ENCODE measurements at places on chromosomes 16 and 17. TPM values are rescaled to one million over a fixed set of nuclear protein-coding genes. Genes with fewer than 3 reads are reported as not detected.

- DNase-seq = no peak
These were observed 11.3 kb downstream of the TBC1D16 start for GRCh38 chr17:80024206-80024972.

GRCh38 chr16:53865494-53865863 is 161.5 kb downstream of the FTO start:
- DNase-seq = no peak

- peak; percentile 96 for DNase-seq
These were observed at the start of gene GLG1 for GRCh38 chr16:74606521-74607309. Gene GLG1 (minus strand): TSS chr16:74607114. CDS start chr16:74607094, 20 bp downstream.

- no peak for DNase-seq
These were observed 6.1 kb upstream of the ITGAM start for GRCh38 chr16:31253642-31254045.

DNA sequence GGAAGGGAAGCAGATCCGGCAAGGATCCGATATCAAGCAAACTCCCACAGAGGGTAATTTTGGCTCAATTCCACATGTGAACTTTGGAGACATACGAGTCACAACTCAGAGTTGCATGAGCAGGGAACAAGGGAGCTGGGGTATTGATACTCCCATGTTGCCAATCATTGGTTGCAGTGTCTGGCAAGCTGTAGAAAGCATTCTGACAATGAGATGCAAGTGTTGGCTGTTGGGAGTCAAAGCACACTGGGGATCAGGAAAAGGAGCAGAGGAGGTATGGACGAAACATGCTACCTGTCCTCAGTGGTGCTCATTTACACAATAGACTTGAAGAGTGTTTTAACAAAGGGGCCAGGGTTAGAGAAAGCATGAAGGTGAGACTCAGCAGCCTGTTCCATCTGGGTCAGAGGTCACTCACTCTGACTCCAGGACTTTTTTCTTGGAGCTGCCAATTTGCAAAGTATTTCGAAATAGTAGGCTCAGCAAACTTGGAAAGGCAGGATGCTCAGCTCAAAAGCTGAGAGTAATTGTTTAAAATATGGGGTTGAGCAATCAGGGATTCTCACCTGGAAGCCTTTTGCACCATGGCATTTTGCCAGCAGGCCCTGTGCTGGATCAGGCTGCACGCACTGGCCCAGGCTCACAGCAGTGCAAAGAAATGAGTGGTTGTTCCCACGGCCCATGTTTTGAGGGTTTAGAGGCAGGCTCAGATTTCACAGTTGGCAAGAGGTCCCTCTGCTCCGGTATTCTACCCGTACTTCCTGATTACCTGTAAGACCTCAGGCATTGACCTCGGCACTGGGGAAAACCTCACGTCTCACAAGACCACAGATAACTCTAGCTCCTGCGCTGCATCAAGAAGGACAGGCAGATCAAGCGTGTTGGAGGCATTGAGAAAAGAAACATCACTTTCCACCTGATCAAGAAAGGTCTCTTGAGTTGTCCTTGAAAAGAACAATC is 17.6 kb upstream of the NKD1 start:
- DNase-seq = no peak

GRCh38 chr17:40443988-40444899 is 994 bp downstream of the IGFBP4 start:
- no peak for DNase-seq

- DNase-seq = no peak
These were observed 25.2 kb downstream of the PLD6 start for GRCh38 chr17:17180741-17181525.

GRCh38 chr16:87601401-87601981 is 817 bp upstream of the JPH3 start:
- no peak for DNase-seq

- DNase-seq = peak; percentile 71
These were observed 5.7 kb upstream of the KRT13 start for GRCh38 chr17:41511116-41511515.

DNA sequence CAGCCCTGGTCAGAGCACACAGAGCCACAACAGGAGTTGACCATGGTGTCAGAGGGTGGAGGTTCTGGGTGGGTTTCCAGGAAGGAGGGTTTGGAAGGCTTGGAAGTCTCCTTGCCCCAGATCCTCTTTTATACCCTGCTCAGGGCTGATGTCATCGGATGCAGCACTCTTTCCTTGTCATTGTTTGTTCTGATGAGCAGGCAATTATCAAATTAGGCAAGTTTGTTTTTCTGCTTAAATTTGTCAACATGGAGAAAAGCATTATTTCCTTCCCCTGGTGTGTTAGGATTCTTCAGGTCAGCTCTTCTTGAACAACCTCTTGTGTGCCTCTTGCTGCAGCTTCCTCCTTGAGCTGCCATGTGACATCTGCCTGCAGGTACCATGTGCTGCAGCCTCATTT is at the start of gene KRTAP4-4:
KRTAP4-4 (minus strand) TSS at position 101 of the 400 bp plus-strand sequence; CDS start at position 44, 57 bp downstream.
- DNase-seq = no peak

DNA sequence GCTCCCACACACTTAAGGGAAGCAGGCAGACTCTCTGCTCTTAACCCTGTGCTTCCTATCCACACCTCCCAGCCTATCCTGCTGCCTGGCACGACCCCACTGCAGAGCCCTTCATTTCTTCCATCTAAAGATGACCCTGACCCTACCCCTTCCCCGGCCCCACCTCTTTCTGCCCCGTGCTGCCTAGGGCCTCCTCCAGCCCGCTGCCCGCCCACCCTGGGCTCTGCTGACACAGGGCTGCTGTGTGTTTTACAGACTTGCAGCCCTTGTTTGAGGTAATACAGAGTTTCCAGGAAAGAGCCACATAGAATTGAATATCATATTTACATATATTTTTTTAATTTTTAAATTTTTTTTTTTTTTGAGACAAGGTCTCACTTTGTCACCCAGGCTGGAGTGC is 42.0 kb downstream of the MEOX1 start:
- no peak for DNase-seq

Gene SUMO2
- total RNA-seq = 254 TPM

Gene PIGW
- 10.2 TPM for total RNA-seq

Gene STX4
- 74.8 TPM for total RNA-seq

Gene ALOX15B
- 1.1 TPM for total RNA-seq

All from mucosa of descending colon (tissue), 3 donors.